ENCODE measurements at places on chromosomes 16 and 17.

GRCh38 chr17:80384078-80384960 is 30.6 kb upstream of the ENDOV start:
- no peak for DNase-seq

DNA sequence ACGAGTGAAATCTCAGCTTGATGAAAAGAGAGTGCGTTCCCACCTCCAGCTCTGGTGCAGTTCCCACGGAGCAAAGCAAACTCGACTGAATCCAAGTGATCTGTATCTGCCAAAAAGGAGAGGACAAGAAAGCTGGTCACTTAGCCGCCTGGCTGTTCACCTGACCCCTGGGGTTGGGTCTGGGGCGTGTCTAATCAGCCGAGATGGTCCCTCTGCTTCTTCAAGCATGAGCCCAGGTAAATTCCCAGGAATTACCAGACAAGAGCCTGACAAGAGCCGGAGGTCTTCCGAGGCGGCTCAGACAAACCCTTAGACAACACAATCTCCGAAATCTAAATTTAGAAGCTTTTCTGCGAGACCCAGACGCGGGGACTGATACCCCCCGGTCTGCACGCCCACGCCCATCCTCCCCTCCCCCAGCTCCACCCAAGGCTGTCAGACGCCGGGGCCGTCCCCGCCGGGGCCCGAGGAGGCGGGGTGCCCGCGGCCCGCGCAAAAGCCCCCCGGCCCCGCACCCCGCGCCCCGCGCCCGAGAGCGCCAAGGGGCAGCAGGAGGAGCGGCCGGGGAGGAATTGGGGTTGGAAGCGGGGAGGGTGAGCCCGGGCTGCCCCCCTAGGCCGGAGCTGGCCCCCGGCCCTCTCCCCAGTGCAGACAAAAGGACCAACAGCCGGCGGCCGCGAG is 674 bp downstream of the ZNF821 start:
- DNase-seq, result peak; percentile 44

DNA sequence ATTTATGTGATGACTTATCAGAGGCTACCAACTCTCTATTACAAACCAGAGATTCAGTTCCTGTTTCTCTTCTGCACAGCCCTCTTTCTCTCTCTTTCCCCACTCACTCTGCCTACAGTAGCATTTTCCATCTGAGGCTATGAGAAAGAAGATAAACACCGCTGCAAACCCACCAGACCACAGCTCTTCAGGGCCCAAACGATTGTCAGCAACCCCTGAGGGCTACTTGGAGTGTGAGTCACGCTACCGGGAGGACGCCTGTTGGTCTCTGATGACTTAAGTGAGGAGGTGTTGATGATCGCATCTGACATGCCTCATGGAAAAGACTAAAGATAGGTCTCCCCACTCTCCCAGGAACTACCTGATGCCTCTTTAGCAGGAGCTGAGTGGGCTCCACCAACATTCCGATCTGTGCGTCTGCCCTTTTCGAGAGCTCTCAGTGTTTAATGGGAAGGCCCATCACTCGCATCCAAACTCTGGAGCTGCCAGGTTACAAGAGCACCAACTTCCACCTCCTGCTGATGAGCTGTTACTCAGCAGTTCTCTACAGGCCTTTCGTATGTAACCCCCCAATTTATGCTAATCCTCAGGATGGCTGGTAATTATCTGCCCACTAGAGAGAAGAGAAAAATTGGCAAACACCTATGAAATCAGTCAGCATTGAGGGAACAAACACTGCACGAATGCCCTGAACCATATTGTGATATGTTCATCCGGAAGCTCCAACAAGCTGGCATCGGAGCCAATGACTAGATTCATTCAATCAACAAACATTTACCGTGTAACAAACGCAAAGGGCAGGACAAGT is 9.2 kb downstream of the GRIN2A start:
- DNase-seq, result no peak

- no peak for DNase-seq
These were observed 52.3 kb downstream of the RPTOR start for GRCh38 chr17:80596760-80597608.

- DNase-seq, result no peak
These were observed 13.1 kb downstream of the CYB5D2 start for GRCh38 chr17:4155980-4156620.

GRCh38 chr17:50125420-50125997 is 4.5 kb downstream of the SAMD14 start:
- no peak for DNase-seq

- no peak for DNase-seq
These were observed 41.6 kb downstream of the USP10 start for GRCh38 chr16:84741340-84741830.

- DNase-seq, result no peak
These were observed 1.3 kb downstream of the MYL11 start for GRCh38 chr16:30375864-30376263.

GRCh38 chr16:2751577-2752034 is 832 bp upstream of the SRRM2 start:
- peak; percentile 37 for DNase-seq

DNA sequence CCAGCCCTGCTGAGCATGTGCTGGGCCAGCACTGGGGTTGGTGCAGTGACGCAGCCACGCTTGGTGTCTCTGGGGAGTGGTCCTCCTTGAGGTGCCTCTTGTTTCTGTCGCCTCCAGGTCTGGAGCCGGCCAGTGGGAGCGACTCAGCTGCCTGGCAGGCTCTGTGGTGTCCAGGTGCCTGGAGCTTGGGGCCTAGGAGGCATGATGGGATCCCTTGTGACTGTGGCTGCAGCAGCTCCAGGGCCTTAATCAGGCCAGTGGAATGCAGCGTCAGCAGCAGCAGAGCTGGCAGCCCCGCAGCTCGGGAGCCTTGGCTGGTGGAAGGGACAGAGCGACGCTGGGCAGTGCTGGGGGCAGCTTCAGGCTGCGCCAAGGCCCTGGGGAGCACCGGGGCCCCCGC is 74.7 kb upstream of the CIBAR2 start:
- no peak for DNase-seq

Data from LNCaP clone FGC (cell line).